Colonic mucosa (tissue), 4 donors: ENCODE measurements at places on chromosomes 6 and 20. TPM values are rescaled to one million over a fixed set of nuclear protein-coding genes. Genes with fewer than 3 reads are reported as not detected.

The GSTA4 gene
- 13.5 TPM for total RNA-seq

The RAB32 gene
- 68.0 TPM for total RNA-seq

The LGSN gene
- 13.2 TPM for total RNA-seq

The ID1 gene
- total RNA-seq = 179 TPM

The DEF6 gene
- 8.1 TPM for total RNA-seq

The RAB44 gene
- 0.08 TPM for total RNA-seq

The CRISP2 gene
- not detected for total RNA-seq

The ZNF343 gene
- 6.5 TPM for total RNA-seq

The SLC17A9 gene
- 54.7 TPM for total RNA-seq

The SIRPG gene
- total RNA-seq = 0.69 TPM

The TRIM31 gene
- total RNA-seq = 51.2 TPM

The HDGFL1 gene
- not detected for total RNA-seq

The ZNF165 gene
- total RNA-seq = 9.9 TPM

The QKI gene
- 28.0 TPM for total RNA-seq
